Thymus (tissue), 14 donors: ENCODE measurements at places on chromosomes 5 and 9. TPM values are rescaled to one million over a fixed set of nuclear protein-coding genes. Genes with fewer than 3 reads are reported as not detected.

GRCh38 chr5:149872351-149873040 lies 72.1 kb downstream of the PDE6A start:
- H3K27me3 ChIP-seq = no peaks in the 10 kb centered on the region
- H3K27ac ChIP-seq = no peak overlapping the region
- no peaks in the 10 kb centered on the region for H3K4me1 ChIP-seq
- DNase-seq = no peak
- H3K4me3 ChIP-seq = no peak overlapping the region
- no peaks in the 10 kb centered on the region for H3K36me3 ChIP-seq

DNA sequence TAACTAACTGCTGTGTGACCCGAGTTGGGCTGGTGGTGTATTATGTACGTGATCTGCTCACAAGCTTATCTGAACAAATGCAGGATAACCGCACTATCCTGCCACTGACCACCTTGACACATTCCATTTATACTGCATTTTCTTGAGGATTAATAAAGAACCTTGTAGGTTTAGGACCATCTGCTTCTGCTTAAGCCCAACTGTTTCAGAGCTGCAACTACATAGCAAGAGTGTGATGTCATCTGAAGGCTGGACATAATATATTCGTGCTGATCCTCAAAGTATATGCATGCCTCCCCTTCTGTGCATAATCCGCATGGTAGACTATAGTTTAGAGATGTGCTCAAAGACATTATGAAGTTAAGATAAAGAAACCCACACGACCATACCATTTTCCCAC lies 435.9 kb downstream of the BNC2 start:
- no peak for DNase-seq
- no peak overlapping the region for H3K27ac ChIP-seq
- H3K27me3 ChIP-seq = no peaks in the 10 kb centered on the region
- no peaks in the 10 kb centered on the region for H3K36me3 ChIP-seq

ACOT12 gene
- 0.05 TPM for total RNA-seq

- no peaks in the 10 kb centered on the region for H3K4me1 ChIP-seq
- no peak for DNase-seq
- no peak overlapping the region for H3K4me3 ChIP-seq
- no peaks in the 10 kb centered on the region for H3K27me3 ChIP-seq
These were observed 215.8 kb downstream of the ADAMTS12 start for GRCh38 chr5:33675958-33676464.

DNA sequence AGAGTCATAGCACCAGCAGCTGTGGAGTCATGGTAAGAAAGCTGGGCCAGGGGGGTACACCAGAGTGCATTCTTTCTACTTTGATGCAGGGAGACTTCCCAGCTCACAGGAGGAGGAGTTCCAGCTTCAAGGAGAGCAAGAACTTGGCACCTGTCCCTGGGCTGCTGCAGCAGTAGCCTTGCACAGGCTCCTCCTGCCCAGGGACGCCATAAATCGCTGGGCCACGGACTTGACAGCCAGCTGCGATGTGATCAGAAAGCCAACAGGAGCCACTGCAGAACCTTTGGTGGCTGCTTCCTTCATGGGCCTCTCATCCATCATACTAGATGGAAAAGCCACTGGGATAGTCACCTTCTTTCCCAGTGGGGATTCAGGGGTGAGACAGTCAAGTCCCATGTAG lies 234.7 kb downstream of the NMUR2 start:
- no peaks in the 10 kb centered on the region for H3K27me3 ChIP-seq
- no peak overlapping the region for H3K4me3 ChIP-seq
- DNase-seq = no peak
- H3K36me3 ChIP-seq = no peaks in the 10 kb centered on the region

DNA sequence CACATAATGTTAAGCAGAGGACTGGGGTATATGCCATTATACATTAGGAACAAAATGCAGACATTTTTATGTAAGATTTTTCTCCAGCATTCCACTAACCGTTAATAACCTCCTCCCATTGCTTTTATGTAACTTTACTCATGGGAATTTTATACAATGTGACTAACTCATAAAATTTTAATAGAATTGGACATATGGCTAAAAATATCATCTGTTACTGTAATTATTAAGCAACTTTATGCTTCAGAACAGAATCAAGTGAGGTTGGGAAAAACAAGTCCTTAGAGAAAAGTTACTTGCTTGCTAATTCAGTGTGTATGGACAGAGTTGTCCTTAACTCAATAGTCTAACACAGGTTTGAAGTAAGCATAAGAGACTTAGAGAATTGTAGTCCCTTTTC lies 54.8 kb upstream of the PCSK1 start:
- H3K27ac ChIP-seq = no peak overlapping the region
- H3K36me3 ChIP-seq = no peaks in the 10 kb centered on the region
- no peak overlapping the region for H3K4me3 ChIP-seq
- no peaks in the 10 kb centered on the region for H3K4me1 ChIP-seq
- no peak for DNase-seq
- no peaks in the 10 kb centered on the region for H3K27me3 ChIP-seq

- H3K27me3 ChIP-seq = no peaks in the 10 kb centered on the region
- no peak for DNase-seq
- H3K4me1 ChIP-seq = peaks cover 47% of the 10 kb centered on the region
- no peak overlapping the region for H3K27ac ChIP-seq
- H3K36me3 ChIP-seq = peaks cover 11% of the 10 kb centered on the region
- no peak overlapping the region for H3K4me3 ChIP-seq
These were observed 11.2 kb downstream of the TENT4A start for GRCh38 chr5:6724321-6724929.

GRCh38 chr9:86939891-86940290 lies 7.4 kb downstream of the GAS1 start:
- H3K36me3 ChIP-seq = no peaks in the 10 kb centered on the region
- H3K27me3 ChIP-seq = peaks cover 44% of the 10 kb centered on the region
- DNase-seq = no peak
- H3K4me3 ChIP-seq = no peak overlapping the region

- no peaks in the 10 kb centered on the region for H3K27me3 ChIP-seq
- DNase-seq = no peak
- H3K36me3 ChIP-seq = no peaks in the 10 kb centered on the region
These were observed 389.3 kb upstream of the DMAC1 start for GRCh38 chr9:8188723-8189407.

DNA sequence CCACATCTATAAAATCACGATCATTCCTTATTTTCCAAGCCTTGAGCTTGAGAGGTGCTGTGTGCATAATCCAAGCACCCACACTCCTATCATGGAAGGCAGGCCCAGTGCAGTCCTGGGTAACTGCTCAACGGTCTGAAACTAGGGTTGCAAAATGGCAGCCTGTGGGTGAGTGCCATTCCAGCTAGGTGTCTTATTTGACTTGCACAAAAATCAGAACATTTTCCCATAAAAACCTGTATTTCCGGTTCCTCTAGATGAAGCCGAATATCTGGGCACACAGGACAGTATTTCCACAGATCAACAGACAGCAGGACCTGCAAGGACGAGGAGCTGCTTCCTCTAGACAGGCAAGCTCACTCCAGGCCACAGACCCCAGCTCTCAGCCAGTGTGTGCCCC lies 588.8 kb downstream of the BNC2 start:
- no peak for DNase-seq
- no peak overlapping the region for H3K4me3 ChIP-seq
- no peaks in the 10 kb centered on the region for H3K27me3 ChIP-seq
- no peaks in the 10 kb centered on the region for H3K36me3 ChIP-seq

GRCh38 chr9:92029553-92029952 lies 79.5 kb upstream of the ROR2 start:
- H3K36me3 ChIP-seq = peaks cover 21% of the 10 kb centered on the region
- H3K4me1 ChIP-seq = no peaks in the 10 kb centered on the region
- DNase-seq = no peak
- H3K4me3 ChIP-seq = no peak overlapping the region
- H3K27ac ChIP-seq = no peak overlapping the region

FCN2 gene
- total RNA-seq = 0.52 TPM

DNA sequence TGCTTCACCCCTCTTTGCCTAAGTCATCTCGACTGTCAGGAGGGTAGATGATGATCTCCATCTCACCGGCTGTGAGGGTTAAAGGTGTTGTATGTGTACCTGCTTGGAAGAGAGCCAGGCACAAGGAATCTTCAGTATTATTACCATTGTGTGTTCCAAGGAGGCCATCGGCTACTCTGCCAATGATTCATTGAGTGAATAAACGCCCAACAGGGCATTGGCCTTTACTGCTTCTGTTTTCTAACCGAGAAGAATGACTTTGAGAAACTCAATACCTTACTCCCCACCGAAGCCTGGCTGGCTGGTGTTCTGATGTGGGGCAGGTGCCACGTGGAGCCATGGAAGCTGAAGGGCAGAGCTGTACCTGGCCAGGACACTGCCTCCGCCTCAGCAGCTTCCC lies 228.8 kb downstream of the SNX18 start:
- H3K27ac ChIP-seq = no peak overlapping the region
- no peaks in the 10 kb centered on the region for H3K27me3 ChIP-seq
- no peaks in the 10 kb centered on the region for H3K36me3 ChIP-seq
- DNase-seq = no peak

- no peak for DNase-seq
- peak overlapping the region; percentile 91 for H3K4me3 ChIP-seq
- H3K27ac ChIP-seq = peak overlapping the region; percentile 75
- no peaks in the 10 kb centered on the region for H3K36me3 ChIP-seq
- peaks cover 14% of the 10 kb centered on the region for H3K4me1 ChIP-seq
These were observed 708 bp upstream of the CSNK1G3 start for GRCh38 chr5:123511290-123511647.

MGAT1 gene
- total RNA-seq = 53.4 TPM

EIF4E1B gene
- 0.05 TPM for total RNA-seq

CAMK4 gene
- total RNA-seq = 107 TPM

DNA sequence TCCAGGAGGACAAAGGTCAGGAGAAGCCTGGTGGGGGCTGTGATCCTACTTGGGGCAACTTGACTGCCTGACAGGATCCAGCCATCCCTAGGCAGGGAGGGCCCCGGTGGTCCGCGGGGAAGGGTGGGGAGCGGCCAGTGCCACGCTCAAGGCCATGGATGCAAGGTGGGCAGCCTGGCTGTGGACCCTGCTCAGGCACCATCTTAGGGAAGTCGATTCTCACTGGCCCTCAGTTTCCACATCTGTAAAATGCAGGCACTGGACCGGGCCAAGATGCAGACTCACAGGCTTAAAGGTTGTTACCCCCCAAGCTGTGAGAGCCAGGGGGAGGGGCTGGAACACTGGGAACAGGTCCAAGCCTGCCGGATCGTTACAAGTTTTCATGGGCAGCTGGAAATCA lies 8.7 kb upstream of the DOLPP1 start:
- no peak for DNase-seq
- H3K36me3 ChIP-seq = peaks cover 18% of the 10 kb centered on the region
- H3K4me3 ChIP-seq = no peak overlapping the region
- H3K27me3 ChIP-seq = no peaks in the 10 kb centered on the region

DNA sequence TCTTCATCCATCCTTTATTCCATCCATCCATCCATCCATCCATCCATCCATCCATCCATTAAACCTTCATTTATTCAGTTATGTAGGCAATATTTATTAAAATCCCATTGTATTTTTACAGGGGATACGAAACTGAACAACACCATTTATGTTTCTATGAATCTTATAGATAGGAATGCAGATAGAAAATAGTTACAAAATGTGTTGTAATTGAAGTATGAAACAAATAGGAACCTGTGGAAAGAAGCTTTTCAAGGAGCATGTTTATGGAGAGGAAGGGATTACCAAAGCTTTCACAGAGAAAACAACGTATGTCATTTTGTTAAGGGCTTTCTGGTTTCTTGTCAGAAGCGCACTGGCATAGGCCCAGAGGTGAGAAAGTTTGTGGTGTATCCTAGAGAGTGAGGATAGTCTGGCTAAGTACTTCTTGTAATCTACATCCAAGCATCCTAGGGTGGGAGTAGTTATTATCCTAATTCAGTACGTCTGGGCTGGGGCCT lies 184.0 kb downstream of the CNTLN start:
- H3K27me3 ChIP-seq = no peaks in the 10 kb centered on the region
- H3K4me1 ChIP-seq = no peaks in the 10 kb centered on the region
- H3K27ac ChIP-seq = no peak overlapping the region
- H3K36me3 ChIP-seq = no peaks in the 10 kb centered on the region

- no peaks in the 10 kb centered on the region for H3K4me1 ChIP-seq
- no peaks in the 10 kb centered on the region for H3K36me3 ChIP-seq
- DNase-seq = no peak
- H3K27ac ChIP-seq = no peak overlapping the region
These were observed 41.4 kb downstream of the GLIS3 start for GRCh38 chr9:4258320-4259090.

ENTREP1 gene
- 4.1 TPM for total RNA-seq

DNA sequence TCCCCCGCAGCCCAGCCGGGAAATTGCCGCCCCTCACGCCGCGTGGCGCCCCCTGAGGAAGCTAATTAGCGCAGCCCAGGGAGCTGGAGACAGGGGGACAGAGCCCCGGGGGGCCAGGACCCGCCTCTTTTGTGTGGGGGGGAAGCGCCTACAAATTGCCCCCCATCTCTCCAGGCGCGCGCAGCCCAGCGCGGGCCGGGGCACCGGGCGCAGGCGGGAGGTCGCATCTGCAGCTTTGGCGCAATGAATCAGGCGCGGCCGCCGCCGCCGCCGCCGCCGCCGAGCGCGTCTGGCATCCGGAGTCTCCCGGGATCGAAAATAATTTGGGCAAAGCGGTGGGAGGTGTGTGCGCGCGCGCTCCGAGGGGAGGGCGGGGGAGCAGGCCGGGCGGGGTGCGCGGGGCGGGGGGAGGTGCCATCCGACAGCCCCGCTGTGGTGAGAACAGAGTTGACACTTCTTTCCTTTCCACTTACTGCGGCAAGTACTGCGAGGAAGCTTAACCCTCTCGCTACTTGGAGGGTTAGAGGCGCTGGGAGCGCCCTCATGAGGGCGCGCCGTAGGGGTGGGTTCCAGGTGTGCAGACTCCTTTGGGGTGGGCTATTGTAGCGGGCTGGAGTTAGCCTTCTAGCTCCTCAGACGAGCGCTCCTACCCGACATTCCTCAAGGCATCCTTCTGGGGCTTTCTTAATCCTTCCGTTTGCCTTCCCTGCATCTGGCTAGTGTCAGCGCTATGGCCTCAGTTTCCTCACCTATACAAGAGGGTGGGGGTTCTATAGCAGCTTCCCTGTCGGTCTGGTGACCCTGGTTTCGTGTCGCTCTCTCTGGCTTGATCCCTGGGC lies 63.1 kb downstream of the CXXC5 start:
- peaks cover 68% of the 10 kb centered on the region for H3K4me1 ChIP-seq
- no peaks in the 10 kb centered on the region for H3K27me3 ChIP-seq
- no peaks in the 10 kb centered on the region for H3K36me3 ChIP-seq
- DNase-seq = peak; percentile 85
- peak overlapping the region; percentile 94 for H3K27ac ChIP-seq

IGFBPL1 gene
- 6.0 TPM for total RNA-seq
